Activated CD4-positive, CD25-positive, alpha-beta regulatory T cell (primary cell): ENCODE measurements at places on chromosomes 1 and 21.

DNA sequence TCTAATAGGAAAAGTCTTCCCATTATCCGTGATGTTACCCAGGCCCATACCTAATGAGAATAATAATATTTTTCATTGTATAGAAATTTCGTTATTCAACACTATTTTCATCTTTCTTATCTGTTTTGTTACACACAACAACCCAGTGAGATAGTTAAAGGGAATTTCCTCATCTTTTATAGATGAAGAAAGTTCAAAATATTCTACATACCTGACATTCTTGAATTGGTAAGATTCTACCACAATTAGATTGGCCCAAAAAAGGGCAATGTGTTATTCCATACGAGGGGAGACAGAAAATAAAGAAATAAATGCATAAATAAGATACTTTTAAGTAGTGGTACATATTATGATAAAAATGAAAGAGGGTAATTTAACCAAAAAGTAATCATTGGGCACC, 405.5 kb upstream of the ADAMTS5 start:
- DNase-seq, result no peak

GRCh38 chr1:34631126-34631525, 123.7 kb upstream of the GJB5 start:
- no peak for DNase-seq

GRCh38 chr1:34701326-34702060, 53.4 kb upstream of the GJB5 start:
- no peak for DNase-seq

DNA sequence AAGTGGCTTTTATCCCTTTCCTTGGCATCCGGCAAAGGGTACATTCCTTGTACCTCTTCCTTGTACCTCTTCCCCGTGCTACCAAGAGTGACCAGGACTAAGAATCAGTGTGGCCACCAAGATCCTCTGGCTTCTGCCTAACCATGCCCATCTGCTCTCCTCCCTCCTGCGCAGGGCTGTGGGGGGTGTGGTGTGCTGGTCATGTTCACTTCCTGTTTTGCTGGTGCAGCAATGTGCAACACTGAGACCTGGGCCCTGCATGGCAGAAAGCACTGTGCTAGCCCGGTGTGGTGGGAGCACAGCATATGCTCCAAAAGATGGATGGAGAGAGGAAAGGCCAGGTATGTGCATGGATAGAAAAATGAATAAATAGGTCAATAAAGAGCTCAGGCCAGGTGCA, 33.3 kb upstream of the TENT5C start:
- peak; percentile 17 for DNase-seq

- no peak for DNase-seq
These were observed 9.2 kb upstream of the OVGP1 start for GRCh38 chr1:111436726-111437125.

DNA sequence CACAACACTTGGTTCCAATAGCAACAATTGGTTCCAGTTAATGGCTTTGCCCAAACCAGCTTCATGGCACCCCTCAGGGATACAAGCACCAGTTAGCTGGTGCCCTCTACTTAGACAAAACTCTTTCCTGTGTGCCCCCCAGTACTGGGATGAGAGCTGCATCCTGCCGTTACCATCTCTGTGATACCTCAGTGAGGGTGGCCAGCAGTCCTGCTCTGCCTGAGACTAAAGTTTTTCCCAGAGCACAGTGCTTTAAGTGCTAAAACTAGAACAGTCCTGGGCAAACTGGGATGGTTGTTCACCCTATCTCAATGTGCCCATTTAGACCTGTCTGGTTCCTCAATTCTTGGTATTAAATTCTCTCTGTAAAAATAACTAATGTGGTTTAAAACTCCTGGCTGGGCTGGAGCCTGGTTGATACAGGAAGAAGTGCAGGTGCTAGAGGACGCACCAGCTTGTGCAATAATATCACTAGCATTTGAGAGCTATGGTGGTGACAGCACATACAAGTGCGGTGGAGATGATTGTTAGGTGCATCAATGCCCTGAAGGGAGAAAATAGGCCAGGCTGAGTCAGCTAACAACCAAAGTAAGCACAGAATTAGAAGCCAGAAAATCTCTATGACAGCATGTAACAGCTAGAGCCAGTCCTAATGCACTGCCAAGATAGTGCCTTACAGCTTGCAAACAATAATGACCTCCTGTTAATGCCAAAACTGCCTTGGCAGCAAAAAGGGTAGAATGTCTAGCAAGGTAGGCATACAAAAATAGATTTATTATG, 179.8 kb upstream of the GALNT2 start:
- no peak for DNase-seq

DNA sequence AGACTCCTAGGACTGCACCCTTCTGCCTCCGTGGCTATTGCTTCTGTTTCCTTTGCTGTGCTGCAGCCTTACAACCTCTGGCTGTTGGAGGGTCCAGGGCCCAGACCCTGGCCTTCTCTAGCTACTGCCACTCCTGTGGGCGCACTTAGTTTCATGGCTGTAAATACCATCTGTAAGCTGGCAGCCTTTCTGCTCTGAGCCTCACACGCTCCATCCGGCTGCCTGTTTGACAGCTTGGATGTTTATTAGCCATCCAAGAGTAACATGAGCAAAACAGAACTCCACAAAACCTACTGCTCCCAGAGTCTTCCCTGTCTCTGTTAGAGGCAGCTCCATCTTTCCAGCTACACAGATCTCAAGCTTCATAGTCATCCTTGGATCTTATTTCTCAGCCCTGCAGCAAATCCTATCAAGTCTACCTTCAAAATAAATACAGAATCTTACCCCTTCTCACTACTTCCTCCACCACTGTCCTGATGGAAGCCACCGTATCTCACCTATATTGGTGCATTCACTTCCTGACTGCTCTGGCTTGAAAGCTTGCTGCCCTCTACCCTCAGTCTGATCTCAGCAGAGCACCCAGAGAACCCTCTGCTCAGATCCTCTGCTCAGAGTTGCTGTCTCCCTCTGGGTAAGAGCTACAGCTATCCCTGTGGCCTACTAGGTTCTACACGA, 19.1 kb downstream of the SLC25A33 start:
- DNase-seq, result no peak

GRCh38 chr1:69404486-69404885, 163.2 kb upstream of the LRRC7 start:
- DNase-seq, result no peak

GRCh38 chr1:22727873-22728272, 17.2 kb downstream of the EPHB2 start:
- DNase-seq, result no peak

DNA sequence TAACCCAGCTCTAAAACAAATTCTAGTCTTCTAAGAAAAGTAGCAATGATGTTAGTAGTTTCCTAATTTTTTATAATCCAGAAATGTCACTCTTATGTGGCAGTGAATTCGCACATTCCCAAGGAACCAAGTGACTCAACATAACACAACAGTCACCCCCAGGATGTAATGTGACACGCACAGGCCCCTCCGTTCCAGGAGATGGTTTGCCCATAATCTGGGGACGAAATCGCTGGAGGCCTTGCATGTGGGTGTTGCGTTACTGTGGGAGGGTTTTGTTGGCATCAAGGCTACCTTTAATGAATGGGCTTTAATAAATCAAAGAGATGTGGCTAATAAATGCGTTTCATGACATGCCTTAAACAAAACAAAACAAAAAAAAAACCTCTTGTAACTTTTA, 50.9 kb downstream of the EVA1C start:
- no peak for DNase-seq

- peak; percentile 20 for DNase-seq
These were observed 14.5 kb upstream of the C1orf141 start for GRCh38 chr1:67149179-67149770.

GRCh38 chr1:15459771-15460707, 3.5 kb downstream of the CELA2A start:
- DNase-seq, result no peak

GRCh38 chr1:94305704-94306103, 68.3 kb upstream of the ARHGAP29 start:
- no peak for DNase-seq

DNA sequence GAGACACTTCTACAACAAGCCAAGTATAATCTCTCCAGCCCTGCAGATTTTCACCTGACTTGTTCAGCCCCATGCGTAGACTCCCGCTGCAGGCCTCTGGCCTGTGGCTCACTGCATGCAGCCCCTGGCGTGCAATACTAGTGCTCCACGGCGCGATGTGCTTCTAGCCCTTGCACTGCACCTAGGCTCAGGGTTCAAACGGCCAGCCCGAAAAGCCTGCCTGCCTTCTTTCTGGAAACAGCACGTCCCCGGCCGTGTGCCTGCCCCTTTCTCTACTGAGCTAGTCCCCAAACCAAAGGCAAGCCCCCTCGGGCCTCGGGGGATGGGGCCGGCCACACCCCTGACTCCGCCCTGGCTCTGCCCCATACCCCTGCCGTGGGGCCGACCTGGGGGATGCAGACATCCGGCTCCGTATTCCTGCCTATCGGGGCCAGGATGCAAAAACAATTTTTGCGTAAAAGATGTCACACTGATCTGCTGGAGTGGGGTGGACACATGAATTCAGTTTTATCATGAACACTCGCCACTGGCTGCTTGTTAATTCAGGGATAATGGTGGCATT, 26.3 kb upstream of the TRAPPC10 start:
- no peak for DNase-seq

- DNase-seq, result no peak
These were observed 13.7 kb upstream of the TMEM51 start for GRCh38 chr1:15139654-15140350.

DNA sequence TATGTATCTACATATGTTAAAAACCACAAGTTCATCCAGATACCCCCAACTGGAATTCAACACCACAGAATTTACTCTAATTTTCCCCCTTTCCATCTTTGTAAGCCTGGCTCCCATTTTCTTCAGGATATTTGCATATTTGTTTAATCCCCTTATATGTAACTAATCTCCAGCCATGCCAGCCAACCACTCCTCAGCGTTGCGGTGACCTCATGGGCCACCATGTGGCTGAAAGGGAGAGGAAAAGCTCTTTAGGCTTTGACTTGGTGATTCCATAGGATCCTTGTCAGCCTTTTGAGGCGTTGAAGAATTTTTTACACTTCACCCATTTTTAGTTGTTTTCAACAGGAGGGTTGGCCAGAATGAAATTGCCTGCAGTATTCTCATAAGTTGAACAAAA, 10.0 kb downstream of the CLDN19 start:
- no peak for DNase-seq

DNA sequence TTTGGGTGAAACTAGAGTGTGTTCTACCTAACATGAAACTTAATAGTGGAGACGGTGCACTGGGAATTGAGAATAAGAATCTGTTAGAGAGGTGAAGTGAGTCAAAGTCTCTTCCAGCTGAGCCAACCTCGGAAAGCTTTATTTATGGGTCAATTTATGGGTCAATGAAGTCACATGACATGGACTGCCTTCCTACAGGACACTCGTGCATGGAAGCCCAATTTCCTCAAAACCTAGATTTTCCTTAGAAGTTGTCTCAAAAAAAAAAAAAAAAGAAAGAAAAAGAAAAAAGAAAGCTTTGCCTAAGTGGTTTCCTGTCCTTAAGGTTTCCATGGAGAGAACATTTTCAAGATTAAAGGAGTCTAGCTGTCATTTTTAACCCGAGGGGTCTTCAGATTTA, 26.7 kb downstream of the CACHD1 start:
- no peak for DNase-seq

DNA sequence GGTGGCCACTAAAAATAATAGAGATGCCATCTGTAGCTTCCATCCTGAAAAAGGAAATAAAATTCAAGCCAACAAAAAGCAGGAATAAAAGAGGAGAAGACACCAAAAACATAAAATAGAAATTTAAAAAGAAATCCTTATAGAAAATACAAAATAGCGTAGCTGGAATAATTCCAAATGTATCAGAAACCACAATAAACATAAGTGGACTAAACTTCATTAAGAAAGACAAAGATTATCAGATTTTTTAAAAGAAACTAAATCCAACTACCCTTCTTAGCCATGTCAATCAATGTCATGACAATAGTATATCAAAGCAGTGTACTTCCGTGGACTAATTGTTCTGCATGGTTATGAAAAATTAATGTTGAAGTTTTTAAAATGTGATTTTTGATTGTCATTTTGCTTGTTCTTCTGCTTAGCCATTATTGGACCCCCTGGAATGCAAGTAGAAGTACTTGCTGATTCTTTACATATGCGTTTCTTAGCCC, 13.2 kb downstream of the IL10RB start:
- DNase-seq, result no peak

GRCh38 chr1:2982615-2983318, 38.5 kb upstream of the ACTRT2 start:
- no peak for DNase-seq

GRCh38 chr1:206066479-206067171, 13.7 kb downstream of the RHEX start:
- DNase-seq, result no peak

DNA sequence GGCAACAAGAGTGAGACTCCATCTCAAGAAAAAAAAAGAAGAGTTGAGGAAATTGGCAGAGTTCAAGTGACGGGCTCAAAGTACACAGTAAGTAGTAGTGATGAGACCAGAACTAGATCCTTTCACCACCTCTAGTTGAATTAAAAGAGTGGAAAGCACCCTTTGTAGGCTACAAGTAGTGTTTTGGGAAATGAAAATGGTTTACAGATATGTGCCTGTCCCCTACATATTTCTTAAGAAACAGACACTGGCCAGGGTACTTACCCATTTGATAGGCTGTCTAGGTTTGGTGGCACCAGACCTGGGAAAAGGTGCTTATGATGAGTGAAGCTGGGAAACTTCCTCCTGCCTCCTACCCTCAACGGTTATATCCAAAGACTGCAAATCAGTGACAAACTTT, 163.7 kb upstream of the BEND5 start:
- DNase-seq, result no peak
